Kasumi-1 (cell line): ENCODE measurements at places on chromosomes 2 and 18.

DNA sequence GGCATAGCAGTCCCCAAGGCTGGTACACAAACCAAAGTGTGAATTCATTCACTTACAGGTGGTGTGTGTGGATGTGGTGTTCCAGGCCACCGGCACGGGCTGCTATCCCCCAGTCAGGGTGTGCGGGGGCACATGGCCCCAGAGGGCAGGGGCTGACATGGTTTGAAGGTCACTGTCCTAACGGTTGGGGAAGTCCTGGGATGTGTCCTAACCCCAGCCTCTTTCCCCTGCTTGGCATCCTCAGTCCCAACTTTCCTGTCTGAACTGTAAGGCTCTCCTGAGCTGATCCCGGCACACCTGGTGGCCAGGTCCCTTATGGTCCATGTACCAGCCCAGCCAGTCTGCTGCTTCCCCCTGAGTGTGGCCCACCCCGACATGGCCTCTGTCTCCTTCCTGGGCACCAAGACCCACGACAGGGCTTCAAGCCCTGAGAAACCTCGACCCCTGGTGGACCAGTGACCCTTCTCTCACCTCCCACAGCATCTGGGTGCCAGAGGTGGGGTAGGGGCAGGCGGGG is 2.4 kb upstream of the TMEM185B start:
- no peak for DNase-seq

- no peak for DNase-seq
These were observed 148.7 kb upstream of the SLC1A4 start for GRCh38 chr2:64840426-64840881.

DNA sequence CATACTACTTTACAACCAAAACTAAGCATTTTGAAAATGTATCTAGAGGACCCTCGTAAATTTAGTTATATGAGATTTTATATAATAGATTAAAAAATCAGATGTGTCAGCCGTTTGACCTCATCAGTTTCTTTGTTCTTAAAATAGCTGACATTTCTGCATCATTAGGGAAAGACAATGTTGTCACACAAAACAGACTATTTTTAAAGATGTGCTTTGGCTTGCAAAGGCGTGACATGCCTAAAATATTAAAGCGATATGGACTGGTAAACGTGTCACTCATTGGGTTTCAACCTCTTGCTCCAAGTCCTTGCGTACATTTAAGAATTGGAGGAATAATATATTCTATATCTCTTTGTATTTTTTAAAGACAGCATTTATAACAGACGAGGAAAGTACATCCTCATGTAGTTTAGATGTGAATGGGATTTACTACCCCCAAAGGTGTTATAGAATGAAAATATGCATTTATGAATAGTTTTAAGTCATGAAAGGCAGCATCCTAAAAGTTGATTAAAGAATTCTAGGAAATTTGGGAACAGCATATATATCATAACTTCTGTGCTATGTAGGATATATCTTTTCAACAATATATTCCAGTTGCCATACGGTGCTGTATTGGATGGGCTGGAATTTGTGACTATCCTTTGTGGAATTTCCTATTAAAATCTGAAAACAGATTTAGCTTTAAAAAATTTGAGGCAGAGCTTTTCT is 3.8 kb downstream of the MYL12A start:
- no peak for DNase-seq

DNA sequence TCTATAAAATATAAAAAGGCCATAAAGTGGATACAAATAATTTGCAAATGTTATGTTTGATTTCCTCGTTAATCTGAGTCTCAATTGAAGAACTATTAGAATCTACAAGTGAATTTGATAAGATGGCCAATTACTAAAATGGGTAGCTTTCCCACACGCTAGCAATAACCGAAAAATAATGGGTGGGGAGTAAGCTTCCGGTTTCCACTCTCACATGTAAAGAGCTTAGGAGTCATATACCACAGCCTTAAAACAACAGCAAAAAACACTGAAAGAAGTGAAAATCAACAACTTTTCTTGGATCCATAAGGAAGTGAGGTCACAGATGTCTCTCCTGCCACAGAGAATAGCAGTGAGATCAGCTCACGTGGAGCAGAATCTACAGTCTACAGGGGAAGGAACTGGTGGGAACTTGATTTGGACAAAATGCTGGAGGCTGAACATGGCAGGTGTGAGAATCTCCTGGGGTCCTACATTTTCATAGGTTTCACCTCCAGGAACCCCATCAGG is 18.6 kb downstream of the THAP4 start:
- DNase-seq, result no peak

- no peak for DNase-seq
These were observed 14.4 kb upstream of the ZFP36L2 start for GRCh38 chr2:43240766-43241150.
